ENCODE measurements at places on chromosomes 5 and 9.

- no peak for DNase-seq
Measured at GRCh38 chr5:163915481-163915961, 410.1 kb downstream of the MAT2B start.

DNA sequence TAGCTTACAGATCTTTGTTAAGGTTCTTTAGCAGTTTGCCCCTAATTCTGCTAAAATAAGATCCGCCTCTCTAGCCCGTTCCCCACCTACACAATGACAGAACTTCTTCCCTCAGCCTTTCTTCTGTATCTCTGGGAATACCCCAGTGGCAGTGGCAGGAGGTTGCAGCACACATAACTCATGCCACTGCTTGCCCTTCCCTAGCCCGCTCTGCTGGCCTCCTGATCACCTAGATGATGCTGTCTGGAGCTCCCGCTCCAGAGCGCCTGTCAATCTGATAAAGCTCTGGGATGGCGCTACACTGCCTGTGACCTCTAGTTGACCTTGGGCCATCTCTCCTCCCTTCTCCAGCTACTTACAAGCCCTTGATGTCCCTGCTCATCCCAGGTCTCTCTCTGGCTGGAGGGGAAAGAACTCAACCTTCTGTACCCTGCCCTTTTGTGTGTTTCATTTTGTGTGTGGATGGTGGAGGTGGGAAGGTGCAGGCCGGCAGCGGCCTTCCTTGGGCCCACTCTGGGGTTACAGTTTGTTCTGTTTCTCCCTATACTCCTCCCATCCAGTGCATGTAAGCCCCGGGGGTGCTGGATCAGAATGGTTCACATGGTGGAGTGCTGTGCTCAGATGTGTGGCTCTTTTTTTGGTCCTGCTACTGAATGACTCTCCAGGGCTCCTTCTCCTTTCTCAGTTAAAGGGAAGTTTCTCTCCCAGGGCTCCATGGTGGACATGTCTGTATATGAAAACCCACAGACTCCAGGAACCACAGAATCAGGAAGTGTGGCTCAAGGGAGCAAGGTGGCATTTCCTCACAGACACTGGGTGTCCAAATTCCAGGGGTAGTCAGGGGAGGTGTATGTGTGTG lies 29.1 kb downstream of the MTX3 start:
- no peak for DNase-seq

DNA sequence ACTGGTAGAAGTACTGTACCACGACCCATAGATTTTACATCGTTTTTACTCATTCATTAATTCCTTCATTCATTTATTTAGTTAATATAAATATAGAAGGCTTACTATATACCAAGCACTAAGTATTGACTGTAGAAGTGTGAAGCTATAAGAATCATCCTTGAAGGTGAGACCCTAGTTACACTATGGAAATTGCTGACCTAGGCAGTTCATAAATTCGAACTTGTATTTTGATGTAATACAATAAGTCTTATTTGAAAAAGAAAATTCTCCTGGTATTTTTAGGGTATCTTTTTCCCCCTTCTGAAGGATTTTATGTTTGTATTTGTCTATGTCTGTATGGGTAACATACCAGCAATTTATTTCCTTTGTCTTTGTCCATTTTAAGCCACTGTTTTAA lies 220.1 kb upstream of the DMAC1 start:
- no peak for DNase-seq

GRCh38 chr5:144864118-144864517 lies 693.4 kb downstream of the KCTD16 start:
- no peak for DNase-seq

DNA sequence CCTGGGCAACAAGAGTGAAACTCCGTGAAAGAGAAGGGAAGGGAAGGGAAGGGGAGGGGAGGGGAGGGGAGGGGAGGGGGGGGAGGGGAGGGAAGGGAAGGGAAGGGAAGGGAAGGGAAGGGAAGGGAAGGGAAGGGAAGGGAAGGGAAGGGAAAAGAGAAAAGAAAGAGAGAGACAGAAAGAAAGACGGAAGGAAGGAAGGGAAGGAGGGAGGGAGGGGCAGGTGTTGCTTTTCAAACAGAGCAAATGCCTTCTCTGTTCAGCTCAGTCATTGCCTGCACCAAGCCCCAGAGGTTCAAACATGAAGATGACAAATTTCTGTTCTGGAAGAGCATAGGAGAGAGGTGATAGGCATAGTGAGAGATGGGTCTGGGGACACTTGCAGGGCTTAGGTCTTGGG lies 330.0 kb downstream of the DRD1 start:
- DNase-seq: no peak

DNA sequence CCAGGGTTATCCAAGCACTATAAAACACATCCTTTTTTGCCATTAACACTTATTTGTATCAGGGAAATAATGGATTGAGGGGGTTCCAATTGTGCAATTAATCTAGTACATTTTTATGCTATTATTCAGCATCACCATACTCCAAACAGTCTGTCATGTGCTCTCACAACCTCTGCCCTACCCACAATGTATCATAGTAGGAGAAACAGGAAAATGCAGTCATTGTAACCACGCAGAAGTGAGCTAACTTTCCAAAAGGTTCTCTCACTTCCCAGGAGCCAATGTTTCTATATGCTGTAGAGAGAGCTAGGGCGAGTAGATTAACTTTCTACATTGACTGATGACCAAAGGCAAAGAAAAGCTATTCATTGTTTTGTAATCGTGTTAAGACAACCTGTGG lies 29.8 kb downstream of the DAB2 start:
- no peak for DNase-seq

DNA sequence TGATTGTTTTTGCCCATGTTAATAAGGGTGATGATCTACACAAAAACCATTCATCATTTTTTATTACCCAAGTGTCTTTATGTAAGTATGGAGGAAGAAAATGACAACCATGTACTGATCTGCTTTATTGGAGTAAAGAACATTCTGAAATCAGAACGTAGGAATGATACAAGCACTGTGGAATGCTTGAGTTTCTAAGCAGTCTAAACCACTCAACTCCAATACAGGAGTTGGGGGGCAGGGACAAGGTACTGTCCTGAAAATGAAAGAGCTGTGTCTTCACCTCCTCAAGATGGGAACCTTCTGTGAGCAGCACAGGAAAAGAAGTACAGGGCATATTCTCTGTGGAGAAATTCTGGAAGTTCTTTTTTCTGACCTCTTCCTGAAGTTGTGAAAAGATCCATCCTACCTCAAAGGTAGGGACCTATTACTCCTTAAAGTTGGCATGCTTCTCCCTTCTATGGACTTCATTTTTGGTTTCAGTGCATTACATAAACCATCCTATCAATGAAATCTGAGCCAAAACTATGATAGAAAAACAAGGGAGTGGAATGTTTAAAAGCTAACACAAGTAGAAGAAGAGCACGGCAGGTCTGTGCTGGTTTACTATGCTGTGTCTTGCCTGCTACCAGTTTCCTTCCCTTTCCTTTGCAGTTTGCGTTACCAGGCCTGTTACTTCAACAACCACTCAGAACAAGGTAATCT lies 202.6 kb downstream of the SEMA5A start:
- DNase-seq: no peak
